ENCODE measurements at places on chromosomes 5 and 9.

GRCh38 chr9:128972956-128973355 lies 25.5 kb downstream of the NUP188 start:
- DNase-seq = no peak

DNA sequence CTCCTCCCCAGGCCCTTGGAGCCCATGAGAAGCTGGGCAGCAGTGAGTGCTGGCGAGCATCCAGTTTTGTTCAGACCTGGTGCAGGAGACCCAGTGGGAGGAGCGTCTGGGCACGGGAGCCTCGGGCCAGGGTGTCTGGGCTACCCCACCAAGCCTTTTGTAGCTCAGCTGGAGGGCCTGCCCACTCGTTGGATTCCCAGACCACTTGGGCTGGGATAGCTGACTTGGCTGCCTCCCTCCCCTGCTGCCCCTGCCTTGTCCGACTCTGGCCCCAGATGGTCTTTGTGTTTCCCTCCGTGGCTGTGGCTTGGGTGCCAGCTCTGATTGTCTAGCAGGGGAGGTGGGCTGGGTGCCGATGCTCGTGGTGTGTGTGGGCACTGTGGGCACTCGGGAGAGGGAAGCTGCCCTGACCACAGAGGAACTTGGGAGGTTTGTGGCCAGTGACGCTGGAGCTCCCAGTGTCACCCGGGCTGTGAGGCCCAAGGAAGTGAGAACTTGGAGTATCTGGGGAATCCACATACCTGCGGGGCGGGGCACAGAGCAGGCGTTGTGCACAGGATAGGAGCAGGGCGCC lies 47.3 kb downstream of the WNK2 start:
- DNase-seq = peak; percentile 61

DNA sequence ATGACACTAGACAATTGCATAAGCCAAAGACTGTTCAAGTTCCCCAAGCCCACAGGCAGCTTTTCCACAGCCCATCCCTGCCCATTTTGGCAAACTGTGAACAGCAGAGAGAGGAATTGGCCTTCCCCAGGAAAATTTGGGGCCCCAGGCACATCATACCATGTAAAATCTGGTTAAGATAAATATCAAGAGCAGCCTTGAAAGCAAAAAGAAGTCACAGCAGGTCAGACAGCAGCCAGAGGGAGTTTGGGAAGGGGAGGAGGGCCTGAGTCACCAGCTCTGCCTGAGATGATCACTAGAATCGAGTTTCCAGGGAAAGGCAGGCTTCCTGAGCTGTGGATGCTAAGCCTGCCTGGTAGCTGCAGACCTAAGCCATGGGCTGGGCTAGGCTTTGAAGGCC lies 179.2 kb downstream of the RFK start:
- DNase-seq = no peak

GRCh38 chr5:149317281-149318048 lies 27.8 kb upstream of the GRPEL2 start:
- peak; percentile 35 for DNase-seq

DNA sequence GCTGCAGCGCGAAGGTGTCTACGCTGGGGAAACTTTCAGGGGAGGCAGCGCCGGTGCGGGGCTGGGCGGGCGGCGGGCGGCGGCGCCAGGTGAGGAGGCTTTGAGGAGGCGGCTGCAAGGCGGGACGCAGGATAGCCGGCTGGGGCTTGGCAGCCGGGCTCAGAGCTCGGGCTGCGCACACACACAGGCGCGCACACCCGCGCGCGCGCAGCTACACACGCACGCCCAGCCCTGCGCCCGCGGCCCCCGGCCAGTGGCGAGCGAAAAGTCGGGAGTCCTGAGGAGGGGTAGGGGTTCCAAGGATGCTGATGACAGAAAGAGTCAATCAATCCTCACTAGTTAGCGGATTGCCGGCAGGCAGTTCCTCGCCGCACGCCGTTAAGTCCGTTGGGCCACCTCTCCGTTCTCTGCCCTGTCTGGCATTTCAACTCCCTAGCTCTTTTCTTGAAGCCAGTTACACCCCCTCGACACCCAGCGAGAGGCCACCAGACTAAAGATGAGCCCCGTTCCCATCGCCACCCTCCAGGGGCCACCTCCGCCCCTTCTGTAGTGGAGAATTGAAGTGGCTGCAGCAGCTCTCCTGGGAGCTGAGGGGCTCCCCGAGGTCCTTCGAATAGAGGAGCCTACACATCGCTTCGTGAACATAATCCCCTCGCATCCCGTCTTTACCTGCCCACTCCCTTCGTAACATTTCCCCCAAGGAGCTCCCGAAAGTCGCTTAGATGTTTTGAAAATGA lies 1640.3 kb upstream of the C9orf72 start:
- no peak for DNase-seq

GRCh38 chr9:93595461-93595860 lies 19.1 kb downstream of the PHF2 start:
- no peak for DNase-seq

- no peak for DNase-seq
Observed at GRCh38 chr5:64742821-64743220, 25.7 kb downstream of the SREK1IP1 start.

- DNase-seq = no peak
Observed at GRCh38 chr9:130974697-130975096, 34.3 kb upstream of the LAMC3 start.

DNA sequence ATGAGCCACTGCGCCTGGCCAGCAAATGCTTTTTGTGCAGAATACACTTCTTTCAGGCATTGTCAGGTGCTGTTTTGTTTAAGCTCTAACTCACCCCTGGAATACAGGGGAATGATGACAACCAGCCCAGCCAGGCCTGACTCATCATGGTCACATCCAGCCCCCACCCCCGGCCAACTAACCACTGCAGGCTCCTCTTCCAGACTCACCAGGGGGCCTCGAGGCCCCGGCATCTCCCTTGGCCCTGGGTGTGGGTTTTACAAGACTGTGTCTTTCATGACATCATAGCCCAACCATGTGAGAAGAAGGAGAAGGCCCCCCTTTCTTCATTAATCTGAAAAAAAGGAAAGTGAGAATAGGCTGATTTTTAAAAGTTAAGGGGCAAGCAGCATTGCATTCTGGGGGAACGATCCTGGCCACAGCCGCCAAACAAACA lies 35.5 kb downstream of the OLFML2A start:
- peak; percentile 26 for DNase-seq

GRCh38 chr5:173180331-173180730 lies 36.0 kb downstream of the BNIP1 start:
- DNase-seq = no peak

GRCh38 chr5:144328494-144328893 lies 157.8 kb downstream of the KCTD16 start:
- no peak for DNase-seq

GRCh38 chr9:4099976-4100735 lies 199.7 kb downstream of the GLIS3 start:
- no peak for DNase-seq

- no peak for DNase-seq
Observed at GRCh38 chr5:157729858-157730257, 1.4 kb upstream of the THG1L start.

GRCh38 chr9:7117676-7118561 lies 360.1 kb downstream of the KDM4C start:
- DNase-seq = no peak

DNA sequence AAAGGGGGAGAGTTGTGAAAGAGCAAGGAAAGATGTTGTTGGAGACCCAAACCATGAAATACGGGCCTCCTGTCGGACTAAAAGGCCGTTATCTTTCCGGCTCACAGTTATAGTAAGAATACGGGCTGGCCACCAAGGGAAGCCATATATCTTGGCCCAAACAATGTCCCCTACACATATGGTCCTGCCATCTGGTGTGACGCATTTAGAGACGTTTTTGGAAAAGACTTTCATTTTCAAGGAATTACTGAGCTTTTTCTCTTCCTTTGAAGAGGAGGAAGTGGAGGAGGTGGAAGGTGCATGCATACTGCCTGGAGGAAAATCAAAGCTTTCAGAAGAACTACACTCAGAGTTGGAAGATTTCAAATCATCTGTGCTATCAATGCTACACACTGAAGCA lies 26.7 kb downstream of the PWWP2A start:
- no peak for DNase-seq

DNA sequence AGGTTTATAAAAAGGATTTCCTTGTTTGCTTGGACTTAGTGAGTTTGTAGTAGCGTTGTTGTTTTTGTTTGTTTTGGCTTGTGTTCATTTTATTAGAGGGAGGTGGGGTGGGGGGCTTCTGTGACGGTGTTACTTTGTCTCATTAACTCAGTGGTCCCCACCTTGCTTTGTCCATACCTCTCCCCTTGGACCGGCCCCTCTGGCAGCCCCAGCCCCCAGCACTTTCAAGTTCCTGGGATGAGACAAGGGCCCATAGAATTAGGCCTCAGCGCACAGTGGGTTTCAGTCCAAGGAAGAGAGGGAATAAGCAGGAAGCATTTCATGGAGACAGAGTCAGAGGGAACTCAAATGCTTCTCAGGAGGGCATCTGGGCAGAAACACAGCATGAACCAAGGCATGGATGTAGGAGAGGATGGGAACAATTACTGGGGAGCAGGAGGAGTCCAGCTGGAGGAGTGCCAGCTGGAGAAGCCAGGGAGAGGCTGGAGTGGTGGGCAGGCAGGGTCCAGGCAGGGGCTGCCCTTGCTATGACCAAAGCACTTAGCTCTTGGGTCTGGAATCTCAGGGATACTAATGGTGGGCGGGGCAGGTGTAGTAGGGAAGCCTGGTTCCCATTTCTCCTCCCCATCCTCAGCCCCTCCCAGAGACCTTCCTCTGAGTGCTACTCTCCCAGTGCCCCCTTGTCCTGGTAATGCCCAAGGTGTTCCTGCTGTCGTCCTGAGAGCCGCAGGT lies 23.5 kb upstream of the ENHO start:
- no peak for DNase-seq

- no peak for DNase-seq
Observed at GRCh38 chr9:101579711-101580545, 14.8 kb downstream of the PPP3R2 start.

- no peak for DNase-seq
Observed at GRCh38 chr9:89880161-89880560, 275.3 kb downstream of the GADD45G start.

DNA sequence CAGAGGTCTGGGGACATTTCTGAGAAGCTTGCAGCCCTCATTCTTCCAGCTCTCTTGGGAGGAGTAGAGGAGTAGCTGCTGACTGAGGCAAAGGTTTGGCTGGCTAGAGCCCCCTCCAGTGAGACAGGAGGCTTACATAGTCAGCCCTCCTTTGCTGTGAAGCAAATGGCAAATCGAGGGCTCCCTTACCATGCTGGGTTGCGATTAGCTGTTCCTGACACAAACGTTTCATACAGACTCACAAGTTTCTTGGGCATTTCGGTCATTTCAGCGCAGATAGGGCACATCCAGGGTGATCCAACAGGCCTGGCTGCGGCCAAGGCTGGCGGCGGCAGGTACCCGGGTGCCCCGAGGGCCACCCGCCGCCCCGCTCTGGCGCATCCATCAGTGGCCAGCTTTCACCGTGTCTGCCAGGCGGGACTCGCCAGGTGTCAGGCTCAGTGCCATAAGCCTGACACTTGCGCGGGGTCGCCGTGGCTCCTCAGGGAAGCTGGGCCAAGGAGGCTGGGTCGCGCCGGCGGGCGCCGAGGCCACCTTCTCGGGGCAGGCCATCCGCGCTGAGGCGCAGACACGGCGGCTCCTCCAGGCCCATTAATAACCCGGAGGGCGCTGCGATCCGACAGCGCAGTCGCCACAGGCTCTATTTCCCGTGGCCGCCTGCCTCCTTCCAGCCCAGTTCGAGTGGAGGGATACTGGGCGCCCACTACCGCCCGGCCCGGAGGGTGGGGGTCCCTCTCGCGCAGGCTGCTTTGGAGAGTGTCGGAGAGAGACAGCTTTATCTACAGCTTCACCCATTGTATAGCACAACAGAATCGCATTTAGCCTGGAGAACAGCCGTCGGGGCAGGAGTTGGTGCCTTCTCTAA lies 9.1 kb downstream of the PRDM6 start:
- DNase-seq = no peak

DNA sequence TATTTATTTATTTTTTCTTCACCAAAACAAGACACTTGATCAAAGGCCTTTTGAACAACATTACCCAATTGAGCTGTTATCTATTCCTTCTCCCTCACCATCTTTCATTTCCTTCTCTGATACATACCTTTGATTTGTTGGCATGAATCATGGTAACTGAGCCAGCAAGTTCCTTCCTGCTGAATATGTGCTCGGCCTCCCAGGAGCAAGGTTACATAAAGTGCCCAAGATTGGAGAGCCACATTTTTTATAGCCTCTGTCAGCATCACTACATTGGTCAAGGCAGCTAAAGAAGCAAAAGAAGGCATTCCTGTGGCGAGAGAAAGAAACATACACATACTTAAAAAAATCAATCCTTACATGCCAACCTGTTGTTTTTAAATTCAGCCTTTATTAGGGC lies 369.6 kb downstream of the CYLC2 start:
- no peak for DNase-seq

DNA sequence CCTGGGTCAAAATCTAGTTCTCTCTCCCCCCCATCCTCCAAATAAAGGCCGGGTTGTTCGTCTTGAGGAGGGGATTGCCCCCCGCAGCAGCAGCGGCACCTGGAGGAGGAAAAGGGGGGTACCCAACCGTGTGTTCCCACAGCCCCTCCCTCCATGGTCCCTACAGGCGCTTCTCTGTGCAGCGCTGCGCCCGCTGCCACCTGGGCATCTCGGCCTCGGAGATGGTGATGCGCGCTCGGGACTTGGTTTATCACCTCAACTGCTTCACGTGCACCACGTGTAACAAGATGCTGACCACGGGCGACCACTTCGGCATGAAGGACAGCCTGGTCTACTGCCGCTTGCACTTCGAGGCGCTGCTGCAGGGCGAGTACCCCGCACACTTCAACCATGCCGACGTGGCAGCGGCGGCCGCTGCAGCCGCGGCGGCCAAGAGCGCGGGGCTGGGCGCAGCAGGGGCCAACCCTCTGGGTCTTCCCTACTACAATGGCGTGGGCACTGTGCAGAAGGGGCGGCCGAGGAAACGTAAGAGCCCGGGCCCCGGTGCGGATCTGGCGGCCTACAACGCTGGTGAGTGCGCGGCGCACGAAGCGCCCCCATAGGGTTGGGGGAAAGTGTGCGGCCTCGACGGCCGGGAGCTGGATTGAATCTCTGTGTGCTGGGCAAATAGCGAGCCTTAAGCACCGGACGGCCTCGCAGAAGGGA lies 3.5 kb downstream of the LHX2 start:
- no peak for DNase-seq

DNA sequence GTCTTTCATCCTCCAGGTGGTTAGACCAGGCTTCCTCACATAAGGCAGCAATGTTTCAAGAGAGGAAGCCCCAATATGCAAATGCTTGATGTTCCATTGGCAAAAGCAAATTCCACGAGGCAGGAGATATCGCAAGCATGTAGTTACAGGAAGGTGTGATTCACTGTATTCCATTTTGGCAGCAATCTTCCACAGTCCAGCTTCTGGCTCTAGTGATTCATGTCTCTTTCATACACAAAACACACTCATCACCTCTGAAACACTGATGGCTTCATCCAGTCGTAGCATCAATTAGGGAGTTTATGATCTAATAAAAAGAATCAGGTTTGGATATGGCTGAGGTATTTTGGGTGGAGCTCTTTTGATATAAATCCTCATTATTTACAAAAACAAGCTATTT lies 552.2 kb upstream of the RIOK2 start:
- DNase-seq = no peak

DNA sequence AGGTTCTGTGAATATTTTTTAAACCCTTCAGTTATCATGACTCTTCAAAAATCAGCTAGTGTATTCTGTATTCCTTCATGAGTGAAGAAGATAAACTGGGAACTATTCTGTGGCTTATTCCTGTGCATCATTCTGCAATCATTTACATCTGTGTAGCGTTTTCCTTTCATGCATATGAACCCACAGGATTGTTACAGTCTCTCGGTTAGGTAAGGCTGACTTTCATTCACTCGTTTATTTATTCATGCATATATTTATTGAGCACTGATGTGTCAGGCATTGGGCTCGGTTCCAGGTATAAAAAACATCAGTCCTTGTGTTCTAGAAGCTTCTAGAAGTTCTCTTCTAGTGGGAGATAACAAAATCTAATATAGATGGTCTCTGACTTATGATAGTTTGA lies 318.4 kb downstream of the MAN2A1 start:
- DNase-seq = no peak

Data from large intestine (tissue), 12 donors.